ENCODE measurements at places on chromosomes 3 and 15.

DNA sequence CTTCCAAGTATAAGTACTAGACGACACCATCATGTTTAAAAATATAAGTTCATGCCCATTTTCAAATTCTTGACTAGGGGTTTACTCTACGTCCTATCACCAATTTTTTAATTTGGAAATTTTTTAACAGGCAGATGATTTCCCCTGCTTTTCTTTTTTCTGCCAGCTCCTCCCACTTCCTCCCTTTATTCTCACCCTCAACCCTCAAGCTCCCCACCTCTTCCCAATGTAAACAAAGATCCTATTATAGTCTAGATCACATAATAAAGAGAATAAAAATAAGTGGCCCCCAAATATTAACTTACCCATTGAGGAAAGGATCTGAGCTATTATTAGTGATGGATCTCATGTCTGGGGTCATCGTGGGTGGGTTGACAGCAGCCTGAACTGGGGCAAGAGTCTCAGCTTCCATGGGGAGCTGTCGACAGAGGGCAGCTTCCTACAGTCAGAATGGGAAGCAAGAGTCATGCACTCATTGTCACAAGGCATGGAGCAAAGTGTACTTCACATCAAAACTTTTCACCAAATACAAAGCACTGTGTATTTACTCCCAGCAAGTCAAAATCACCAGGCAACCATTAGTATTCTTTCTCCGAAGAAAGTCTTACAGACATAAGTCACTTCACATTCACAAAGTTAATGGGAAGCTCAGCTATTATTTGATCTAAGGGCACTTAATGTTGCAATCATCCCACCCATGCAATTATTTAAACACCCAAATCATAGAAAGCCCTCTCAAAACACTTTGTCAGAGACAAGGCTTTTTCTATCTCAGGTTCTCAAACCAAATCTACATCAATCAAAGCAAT, 53.2 kb downstream of the TM4SF4 start:
- DNase-seq, result no peak

- no peak for DNase-seq
Observed at GRCh38 chr3:141410846-141411245, 42.5 kb downstream of the ZBTB38 start.

- DNase-seq, result no peak
Observed at GRCh38 chr3:4417449-4417848, 49.6 kb downstream of the SUMF1 start.

DNA sequence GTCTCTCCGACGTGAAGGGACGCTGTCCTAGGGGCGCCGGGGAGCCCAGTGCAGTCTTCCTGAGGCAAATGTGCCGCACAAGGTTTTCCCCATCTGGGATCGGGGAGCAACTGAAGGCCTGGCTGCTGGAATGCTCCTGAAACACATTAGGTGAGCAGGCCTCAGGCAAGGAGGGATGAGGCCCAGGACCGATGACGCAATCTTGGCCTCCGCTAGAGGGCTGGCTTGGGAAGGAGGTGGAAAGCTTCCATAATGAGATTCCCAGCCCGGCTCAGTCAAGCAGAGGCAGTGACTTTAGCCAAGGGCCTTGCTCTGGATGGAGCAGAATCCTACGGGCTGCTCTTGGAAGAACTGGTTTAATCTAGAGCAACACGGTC, 50.8 kb downstream of the CPN2 start:
- DNase-seq, result no peak

DNA sequence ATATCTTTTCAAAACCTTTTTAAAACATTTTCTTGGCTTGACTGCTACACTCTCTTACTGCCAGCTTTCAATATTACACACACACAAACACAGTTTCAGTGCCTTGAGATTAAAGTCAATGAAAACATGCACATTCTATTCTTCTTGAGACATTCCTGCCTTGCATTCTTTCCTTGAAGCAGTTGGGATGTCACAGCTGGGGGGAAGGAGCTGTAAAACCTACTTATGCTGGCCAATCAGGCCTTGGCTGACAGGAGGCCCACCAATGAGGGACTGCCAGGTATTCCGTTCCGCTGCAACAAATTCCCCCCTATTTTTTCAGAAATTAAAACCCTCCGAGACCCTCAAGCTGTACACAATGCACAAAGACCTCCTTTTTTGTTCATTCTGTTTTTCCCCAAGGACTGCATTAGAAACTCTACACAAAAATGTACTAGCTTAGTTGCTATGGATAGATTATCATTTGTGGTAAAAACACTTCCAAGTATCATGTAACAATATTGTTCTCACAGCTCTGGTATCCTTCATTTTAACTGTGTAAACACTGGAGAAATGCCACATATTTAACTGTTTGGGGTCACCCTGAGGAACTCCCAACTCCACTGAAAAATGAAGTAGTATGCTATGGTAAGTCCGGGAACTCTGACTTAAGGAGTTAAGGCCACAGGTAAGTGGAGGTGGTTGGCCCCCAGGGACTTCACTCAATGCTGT, 18.5 kb downstream of the FSTL1 start:
- DNase-seq, result no peak

GRCh38 chr3:14914779-14915117, 32.6 kb upstream of the NR2C2 start:
- no peak for DNase-seq

DNA sequence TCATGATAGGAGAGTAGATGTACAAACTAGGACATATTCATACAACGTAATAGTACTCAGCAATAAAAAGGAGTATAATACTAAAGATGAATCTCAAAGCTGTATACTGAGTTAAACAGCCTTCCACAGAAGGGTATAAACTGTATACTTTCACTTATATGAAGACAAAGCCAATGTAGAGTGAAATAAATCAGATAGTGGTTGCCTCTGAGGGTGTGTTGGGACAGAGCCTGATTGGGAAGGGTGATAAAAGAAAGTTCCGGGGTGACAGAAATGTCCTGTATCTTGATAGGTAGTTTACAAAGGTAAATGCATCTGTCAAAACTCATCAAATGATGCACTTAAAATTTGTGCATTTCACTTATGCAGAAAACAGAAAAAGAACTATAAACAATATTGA, 122.5 kb downstream of the ADAM10 start:
- no peak for DNase-seq

- no peak for DNase-seq
Observed at GRCh38 chr15:49832511-49832910, 211.7 kb downstream of the DTWD1 start.

- no peak for DNase-seq
Observed at GRCh38 chr3:40407007-40407406, 20.0 kb downstream of the ENTPD3 start.

- no peak for DNase-seq
Observed at GRCh38 chr3:67648229-67648628, 6.2 kb downstream of the SUCLG2 start.

- peak; percentile 5 for DNase-seq
Observed at GRCh38 chr3:141825216-141826011, 51.0 kb upstream of the ATP1B3 start.

DNA sequence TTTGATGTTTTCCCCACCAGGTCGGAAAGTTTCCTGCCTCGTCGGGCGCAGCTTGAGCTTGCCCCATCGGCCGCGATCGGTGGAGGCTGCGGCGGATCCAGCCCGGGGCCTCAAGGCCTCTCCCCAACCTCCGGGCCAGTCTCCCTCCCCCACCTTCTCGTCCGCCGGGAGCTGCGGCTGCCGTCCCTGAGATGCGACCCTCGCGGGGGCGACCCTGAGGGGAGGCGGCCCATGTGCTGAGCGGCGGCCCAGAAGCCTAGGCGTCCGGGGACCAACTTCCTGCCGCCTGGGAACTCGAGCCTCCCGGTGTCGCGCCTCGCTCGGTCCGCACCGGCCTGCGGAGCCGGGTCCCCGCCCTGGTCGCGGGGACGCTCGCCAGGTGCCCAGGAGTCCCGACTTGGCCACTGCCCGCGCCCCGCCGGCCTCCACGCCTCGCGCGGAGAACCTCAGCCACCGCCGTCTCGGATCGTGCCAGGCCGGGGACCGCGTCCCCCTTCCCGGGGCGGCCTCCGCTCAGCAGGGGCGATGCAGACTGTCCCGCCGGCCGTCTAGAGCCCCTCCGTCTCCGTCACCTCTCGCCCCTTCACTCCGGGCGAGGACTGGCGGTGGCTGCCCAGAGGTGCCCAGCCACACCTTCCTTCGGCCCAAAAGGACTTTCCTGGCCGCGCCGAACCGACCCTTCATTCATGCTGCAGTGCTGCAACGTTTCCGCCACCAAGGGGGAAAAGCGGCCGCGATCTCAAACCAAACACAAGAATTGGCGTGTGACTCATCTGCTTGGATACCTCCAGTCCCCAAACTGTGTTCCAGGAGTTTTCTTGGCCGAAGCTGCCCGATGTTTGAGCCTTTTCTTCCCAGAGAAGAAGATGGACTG, 656 bp downstream of the SLMAP start:
- DNase-seq, result peak; percentile 36

- no peak for DNase-seq
Observed at GRCh38 chr3:73144828-73145227, 83.4 kb downstream of the EBLN2 start.

DNA sequence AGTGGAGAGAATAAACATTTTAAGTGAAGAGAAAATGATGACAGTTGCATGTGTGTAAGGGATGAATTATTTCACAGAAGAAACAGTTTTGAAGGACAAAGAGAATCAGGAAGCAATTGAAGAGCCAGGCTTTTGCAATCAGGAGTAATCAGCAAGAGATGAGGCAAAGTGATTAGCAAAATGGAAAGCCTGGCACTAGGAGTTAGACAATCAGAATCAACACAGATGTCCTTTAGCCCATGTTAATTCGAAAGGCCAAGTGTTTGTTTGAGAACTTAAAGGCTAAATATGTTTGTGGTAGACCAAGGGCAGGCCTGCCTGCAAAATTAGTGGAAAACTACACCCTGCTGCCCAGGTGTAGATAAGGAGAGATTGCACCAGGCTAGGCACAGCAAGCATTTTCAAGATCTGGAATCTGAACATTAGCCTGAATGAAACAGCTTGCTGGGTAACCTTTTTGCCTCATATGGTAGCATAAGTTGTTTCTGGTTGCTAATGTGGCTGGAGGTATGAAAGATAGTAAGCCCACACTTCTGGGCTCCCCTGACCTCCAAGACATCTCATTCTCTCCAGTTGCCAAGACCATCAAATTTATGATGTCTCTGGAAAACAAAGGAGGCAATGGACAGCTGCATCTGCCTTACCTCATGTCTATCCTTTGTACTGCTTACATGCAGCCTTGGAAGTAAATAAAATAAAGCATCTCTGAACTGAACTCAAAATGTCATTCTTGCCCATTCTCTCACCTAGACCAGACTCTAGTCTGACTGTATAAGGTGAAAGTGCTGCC, 22.0 kb upstream of the LEKR1 start:
- DNase-seq, result peak; percentile 16

DNA sequence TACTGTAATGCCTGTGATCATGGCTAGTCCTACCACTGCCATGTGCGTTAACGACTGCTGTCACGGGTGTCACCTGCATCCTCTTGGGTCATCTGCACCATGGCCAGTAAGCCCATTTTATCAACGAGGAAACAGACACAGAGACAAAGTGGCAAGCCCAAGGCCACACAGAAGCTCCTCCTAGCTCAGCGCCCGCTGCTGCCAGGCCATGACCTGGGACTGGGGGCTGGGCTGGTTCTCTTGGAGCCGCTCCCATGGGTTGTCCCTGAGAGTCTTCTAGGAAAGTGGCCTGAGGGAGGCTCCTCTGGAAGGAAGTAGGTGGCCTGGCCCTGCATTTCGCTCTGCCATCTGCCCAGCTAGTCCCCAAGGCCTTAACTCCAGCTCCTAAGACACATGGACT, 4.9 kb downstream of the DUSP7 start:
- DNase-seq, result no peak
